ENCODE measurements at places on chromosomes 2 and 18. TPM values are rescaled to one million over a fixed set of nuclear protein-coding genes. Genes with fewer than 3 reads are reported as not detected.

TUBA4B gene
- 0.83 TPM for total RNA-seq

LOXHD1 gene
- 0.62 TPM for total RNA-seq

CHAC2 gene
- total RNA-seq = 3.7 TPM

POTEI gene
- not detected for total RNA-seq

ZAP70 gene
- total RNA-seq = 3.7 TPM

PLEK gene
- 4.9 TPM for total RNA-seq

DNA sequence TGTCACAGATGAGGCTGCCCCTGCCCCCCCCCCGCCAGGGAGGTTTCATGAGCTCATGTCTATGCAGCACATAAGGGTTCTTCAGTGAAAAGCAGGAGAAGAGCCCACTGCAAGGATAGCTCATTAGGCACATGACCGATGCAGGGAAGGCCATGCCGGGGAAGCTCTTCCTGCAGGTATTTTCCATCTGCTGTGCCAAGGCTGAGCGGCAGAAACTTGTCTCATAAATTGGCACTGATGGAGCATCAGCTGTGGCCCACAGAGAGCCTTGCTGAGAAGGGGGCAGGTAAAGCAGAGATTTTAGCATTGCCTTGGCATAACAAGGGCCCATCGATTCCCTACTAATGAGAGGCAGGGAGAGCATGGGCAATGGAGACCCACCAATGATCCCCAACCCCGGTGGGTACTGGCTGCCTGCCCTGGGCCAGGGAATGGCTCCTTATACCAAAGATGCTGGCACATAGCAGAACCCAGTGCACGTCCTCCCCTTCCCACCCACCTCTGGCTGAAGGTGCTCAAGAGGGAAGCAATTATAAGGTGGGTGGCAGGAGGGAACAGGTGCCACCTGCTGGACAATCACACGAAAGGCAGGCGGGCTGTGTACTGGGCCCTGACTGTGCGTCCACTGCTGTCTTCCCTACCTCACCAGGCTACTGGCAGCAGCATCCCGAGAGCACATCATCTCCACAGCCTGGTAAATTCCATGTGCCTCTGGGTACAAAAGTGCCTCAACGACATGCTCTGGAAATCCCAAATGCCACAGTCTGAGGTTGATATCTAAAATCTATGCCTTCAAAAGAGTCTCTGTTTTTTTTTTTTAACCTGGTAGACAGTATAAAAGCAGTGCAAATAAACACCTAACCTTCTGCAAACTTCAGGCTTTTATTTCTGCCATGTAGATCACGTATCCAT lies 41.4 kb downstream of the STEAP3 start:
- no peak overlapping the region for H3K27ac ChIP-seq
- DNase-seq = no peak
- no peaks in the 10 kb centered on the region for H3K27me3 ChIP-seq
- no peaks in the 10 kb centered on the region for H3K36me3 ChIP-seq
- H3K4me1 ChIP-seq = no peaks in the 10 kb centered on the region

- H3K27ac ChIP-seq = no peak overlapping the region
- no peak for DNase-seq
- no peaks in the 10 kb centered on the region for H3K36me3 ChIP-seq
- H3K27me3 ChIP-seq = no peaks in the 10 kb centered on the region
These were observed 49.6 kb downstream of the FRZB start for GRCh38 chr2:182816866-182817265.

- no peak overlapping the region for H3K27ac ChIP-seq
- H3K27me3 ChIP-seq = no peaks in the 10 kb centered on the region
- no peak for DNase-seq
- no peaks in the 10 kb centered on the region for H3K4me1 ChIP-seq
These were observed 684.8 kb downstream of the RNF144A start for GRCh38 chr2:7601990-7602389.

- no peaks in the 10 kb centered on the region for H3K36me3 ChIP-seq
- no peak overlapping the region for H3K4me3 ChIP-seq
- peak; percentile 59 for DNase-seq
- peak overlapping the region; percentile 73 for H3K27ac ChIP-seq
- peaks cover 5% of the 10 kb centered on the region for H3K4me1 ChIP-seq
These were observed 65.7 kb downstream of the SPRED2 start for GRCh38 chr2:65366595-65367125.

DNA sequence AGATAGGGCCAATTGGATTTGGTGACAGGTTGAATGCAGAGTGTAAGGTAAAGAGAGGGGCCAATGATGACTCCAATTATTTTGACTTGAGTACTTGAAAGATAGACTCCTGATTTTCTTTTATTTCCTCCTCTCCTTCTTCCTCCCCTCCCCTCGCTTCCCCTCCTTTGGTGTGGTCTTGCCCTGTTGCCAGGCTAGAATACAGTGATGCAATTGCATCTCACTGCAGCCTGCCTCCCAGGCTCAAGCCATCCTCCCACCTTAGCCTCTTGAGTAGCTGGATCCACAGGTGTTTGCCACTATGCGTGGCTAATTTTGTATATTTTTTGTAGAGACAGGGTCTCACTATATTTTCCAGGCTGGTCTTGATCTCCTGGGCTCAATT lies 2.3 kb downstream of the DGUOK start:
- H3K4me1 ChIP-seq = peaks cover 13% of the 10 kb centered on the region
- H3K27me3 ChIP-seq = no peaks in the 10 kb centered on the region
- no peak for DNase-seq
- H3K36me3 ChIP-seq = no peaks in the 10 kb centered on the region
- no peak overlapping the region for H3K4me3 ChIP-seq

GRCh38 chr2:172230889-172231401 lies 128.2 kb upstream of the DLX2 start:
- no peaks in the 10 kb centered on the region for H3K36me3 ChIP-seq
- H3K4me3 ChIP-seq = no peak overlapping the region
- no peak for DNase-seq
- H3K4me1 ChIP-seq = peaks cover 5% of the 10 kb centered on the region
- peak overlapping the region; percentile 75 for H3K27ac ChIP-seq
- no peaks in the 10 kb centered on the region for H3K27me3 ChIP-seq

DNA sequence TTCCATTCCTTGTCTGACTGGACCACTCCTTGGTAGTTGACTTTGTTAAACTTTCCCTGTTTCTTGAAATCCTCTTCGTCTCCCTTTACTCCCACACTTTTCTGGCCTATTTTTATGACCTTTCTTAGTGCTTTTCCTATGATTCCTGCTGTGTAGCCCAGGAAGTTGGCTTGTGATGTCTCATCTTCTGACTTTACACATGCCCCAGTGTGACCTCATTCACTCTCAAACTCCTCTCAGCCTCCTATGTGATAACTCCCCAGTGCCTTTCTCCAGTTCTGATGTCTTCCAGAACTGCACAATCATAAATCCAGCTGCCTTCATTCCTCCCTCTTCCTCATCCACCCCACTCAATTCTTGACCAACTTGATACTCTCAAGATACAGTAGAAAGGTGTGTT lies 407.6 kb downstream of the TGIF1 start:
- H3K4me1 ChIP-seq = no peaks in the 10 kb centered on the region
- no peaks in the 10 kb centered on the region for H3K27me3 ChIP-seq
- H3K36me3 ChIP-seq = no peaks in the 10 kb centered on the region
- peak overlapping the region; percentile 18 for H3K27ac ChIP-seq
- no peak overlapping the region for H3K4me3 ChIP-seq
- DNase-seq = peak; percentile 54

- no peak for DNase-seq
- no peak overlapping the region for H3K4me3 ChIP-seq
- no peaks in the 10 kb centered on the region for H3K36me3 ChIP-seq
- no peaks in the 10 kb centered on the region for H3K27me3 ChIP-seq
- no peaks in the 10 kb centered on the region for H3K4me1 ChIP-seq
These were observed 54.1 kb upstream of the SLC38A11 start for GRCh38 chr2:165009466-165009865.

DNA sequence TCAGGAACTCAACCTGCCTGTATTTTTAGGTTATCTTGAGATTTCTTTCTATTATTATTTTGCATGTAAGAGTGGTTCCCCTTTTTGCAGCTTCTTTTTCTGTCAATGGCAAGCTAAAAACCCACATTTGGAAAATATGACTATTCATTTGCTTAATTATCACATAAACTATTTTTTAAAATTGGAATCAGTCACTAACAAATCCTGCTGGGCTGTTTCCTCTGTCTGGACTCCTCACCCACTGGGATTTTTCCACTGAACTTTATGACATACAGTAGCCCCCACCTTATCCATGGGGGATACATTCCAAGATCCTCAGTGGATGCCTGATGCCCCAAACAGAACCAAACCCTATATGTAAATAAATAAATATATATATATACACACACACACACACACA lies 447.3 kb downstream of the DLGAP1 start:
- DNase-seq = no peak
- H3K36me3 ChIP-seq = no peaks in the 10 kb centered on the region
- H3K4me3 ChIP-seq = no peak overlapping the region
- H3K27ac ChIP-seq = no peak overlapping the region
- H3K4me1 ChIP-seq = no peaks in the 10 kb centered on the region
- H3K27me3 ChIP-seq = no peaks in the 10 kb centered on the region

DNA sequence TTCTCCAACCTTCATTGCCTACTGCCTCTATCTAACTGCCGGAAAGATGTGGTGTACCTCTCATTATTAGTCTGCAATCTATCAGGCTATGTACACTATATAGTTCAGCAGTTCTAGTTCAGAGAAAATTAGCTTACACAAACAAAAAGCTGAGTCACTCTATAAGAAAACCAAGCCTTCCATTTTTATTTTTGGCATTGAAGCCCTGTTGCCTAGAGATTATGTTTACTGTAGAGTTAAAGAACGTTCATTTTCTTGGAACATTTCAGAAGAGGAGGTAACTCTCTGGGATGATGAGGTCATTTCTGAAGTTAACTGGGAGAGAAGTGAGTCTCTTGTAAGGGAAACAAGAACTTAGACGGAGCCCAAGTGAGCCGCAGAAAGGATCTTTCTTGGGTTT lies 133.5 kb downstream of the FAM124B start:
- H3K4me3 ChIP-seq = no peak overlapping the region
- DNase-seq = no peak
- H3K36me3 ChIP-seq = no peaks in the 10 kb centered on the region
- no peaks in the 10 kb centered on the region for H3K4me1 ChIP-seq
- H3K27me3 ChIP-seq = no peaks in the 10 kb centered on the region

DNA sequence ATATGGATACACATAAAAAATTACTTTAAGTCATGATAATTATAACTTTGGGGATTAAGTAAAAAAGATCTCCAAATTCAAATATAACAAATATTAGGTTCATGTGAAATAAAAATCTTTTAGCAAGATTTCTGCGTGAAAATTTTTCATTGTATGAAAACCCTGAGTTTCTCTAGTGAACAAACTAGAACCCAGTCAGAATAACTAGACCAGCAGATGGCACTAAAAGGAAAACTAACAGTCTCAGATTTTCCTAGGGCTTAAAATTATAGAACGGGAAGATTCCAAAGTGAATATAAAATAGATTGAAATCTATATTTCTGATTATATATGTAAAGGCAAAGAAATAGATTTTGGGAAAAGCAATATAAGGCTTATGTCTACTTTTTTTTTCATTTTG lies 43.3 kb downstream of the TMEM200C start:
- no peak for DNase-seq
- H3K27ac ChIP-seq = no peak overlapping the region
- H3K4me1 ChIP-seq = no peaks in the 10 kb centered on the region
- no peak overlapping the region for H3K4me3 ChIP-seq

DNA sequence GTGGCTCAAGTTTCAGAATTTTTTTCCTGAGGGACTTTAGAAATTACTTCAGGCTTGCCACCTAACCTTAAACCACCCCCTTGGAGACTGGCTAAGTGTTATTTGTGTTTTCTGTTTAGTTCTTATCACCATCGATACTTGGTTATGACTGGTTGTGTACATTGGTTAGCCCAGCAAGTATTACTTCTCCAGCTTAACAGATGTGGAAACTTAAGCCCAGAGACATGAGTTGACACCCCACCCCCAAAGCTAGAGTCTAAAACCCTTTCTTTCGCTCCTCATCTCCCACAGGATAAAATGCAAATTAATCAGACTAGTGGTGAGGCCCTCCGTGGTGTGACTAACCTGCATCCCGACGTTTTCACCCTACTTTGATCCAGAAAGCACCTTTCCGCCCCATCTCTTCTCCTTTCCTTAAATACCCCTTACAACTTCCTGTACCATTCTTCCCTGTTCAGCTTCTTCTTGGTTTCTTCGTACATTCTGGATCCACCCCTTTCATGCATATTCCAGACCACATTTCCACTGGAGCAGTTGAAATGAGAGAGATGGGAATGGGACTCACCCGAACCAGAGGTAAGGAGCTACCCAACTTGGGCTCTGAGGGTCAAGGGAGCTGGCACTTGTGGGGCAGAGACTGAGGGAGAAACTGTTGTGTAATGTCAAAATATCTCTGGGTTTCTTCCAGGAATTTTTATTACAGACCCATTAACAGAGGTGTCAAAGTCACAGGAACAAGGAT lies 819 bp upstream of the MAP3K2 start:
- no peaks in the 10 kb centered on the region for H3K36me3 ChIP-seq
- no peaks in the 10 kb centered on the region for H3K27me3 ChIP-seq
- no peak for DNase-seq
- peak overlapping the region; percentile 100 for H3K4me3 ChIP-seq

- peaks cover 3% of the 10 kb centered on the region for H3K27me3 ChIP-seq
- no peak overlapping the region for H3K27ac ChIP-seq
- H3K36me3 ChIP-seq = no peaks in the 10 kb centered on the region
- H3K4me1 ChIP-seq = no peaks in the 10 kb centered on the region
- no peak overlapping the region for H3K4me3 ChIP-seq
These were observed 34.9 kb downstream of the C18orf54 start for GRCh38 chr18:54392543-54393023.

DNA sequence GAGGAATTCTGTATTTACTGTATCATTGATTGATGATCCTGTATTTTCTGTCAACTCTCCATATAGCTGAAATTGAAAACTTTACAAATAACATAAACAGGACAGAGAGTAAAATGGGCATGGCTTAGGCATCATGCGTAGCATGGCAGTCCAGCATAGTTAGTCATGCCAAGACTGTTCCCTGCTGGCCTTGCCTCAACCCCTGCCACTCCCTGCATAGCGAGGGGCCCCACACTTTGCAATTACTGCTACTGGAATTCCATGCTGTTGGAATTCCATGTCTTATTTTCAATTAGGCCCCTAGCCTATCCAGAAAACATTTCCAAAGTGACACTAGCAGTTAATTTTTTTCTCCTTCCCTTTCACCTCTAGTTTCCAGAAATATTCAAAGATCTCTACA lies 15.1 kb upstream of the SOX11 start:
- no peak overlapping the region for H3K27ac ChIP-seq
- no peaks in the 10 kb centered on the region for H3K4me1 ChIP-seq
- H3K4me3 ChIP-seq = no peak overlapping the region
- H3K27me3 ChIP-seq = peaks cover 3% of the 10 kb centered on the region

DNA sequence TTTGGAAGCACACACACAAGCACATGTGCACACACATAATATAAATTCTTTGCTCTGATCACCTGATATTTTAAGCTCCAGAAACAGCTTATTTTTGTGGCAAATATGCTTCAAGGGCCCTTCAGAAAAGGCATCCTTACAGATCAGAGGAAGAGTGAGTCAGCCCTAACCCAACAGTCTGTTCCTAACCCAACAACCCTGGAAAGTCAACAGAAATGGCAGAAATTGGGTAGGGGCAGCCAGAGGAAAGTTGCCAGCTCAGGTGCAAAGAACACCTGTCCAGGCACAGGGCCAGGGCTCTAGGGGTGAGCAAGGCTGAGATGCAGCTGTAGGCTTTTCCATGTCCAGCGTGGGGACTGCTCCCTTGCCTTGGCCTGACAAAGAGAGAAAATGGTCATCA lies 6.4 kb upstream of the NCKAP5 start:
- H3K4me1 ChIP-seq = no peaks in the 10 kb centered on the region
- no peak for DNase-seq
- H3K36me3 ChIP-seq = no peaks in the 10 kb centered on the region
- no peak overlapping the region for H3K27ac ChIP-seq
- no peaks in the 10 kb centered on the region for H3K27me3 ChIP-seq

Data from uterus (tissue), 4 donors.